ENCODE measurements at places on chromosomes 7 and 10. TPM values are rescaled to one million over a fixed set of nuclear protein-coding genes. Genes with fewer than 3 reads are reported as not detected.

DNA sequence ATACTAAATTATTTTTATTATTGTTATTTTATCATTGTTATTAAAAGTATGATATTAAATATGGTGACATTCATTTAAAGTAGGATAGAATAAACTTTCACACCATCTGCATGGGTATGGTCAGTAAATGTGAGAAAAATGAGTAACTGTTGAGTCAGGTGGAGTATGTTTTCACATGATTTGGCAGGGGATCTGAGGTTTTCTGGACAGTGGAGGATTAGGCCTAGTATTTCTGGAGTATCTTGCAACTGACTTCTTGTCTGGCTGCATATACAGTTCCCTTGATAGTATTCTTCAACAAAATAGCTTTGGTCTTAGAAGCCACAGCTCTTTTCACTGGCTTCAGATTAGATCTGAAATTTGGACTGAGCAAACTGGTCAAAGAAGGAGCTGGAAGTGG, 54.5 kb downstream of the GBF1 start:
- H3K4me1 ChIP-seq, result peaks cover 17% of the 10 kb centered on the region
- no peak for DNase-seq
- no peak overlapping the region for H3K4me3 ChIP-seq
- no peaks in the 10 kb centered on the region for H3K27me3 ChIP-seq
- peak overlapping the region; percentile 68 for H3K27ac ChIP-seq

DNA sequence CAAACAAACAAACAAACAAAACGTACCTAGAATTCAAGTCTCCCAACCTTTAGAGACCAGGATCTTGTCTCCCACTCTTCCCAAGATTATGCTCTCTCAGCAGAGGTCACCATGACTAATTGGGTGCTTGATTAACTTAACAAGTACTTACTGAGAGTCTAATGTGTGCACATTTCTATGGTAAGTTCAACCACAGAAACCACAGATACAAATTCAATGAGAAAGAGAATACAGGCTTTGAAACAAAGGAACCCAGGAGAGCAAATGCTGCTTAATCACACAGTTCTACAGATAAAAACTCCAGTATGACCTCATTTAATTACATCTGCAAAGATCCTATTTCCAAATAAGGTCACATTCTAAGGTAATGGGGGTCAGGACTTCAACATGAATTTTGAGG, 142.8 kb downstream of the DNAJC1 start:
- H3K36me3 ChIP-seq, result peaks cover 11% of the 10 kb centered on the region
- no peak for DNase-seq
- H3K27ac ChIP-seq, result no peak overlapping the region
- H3K4me3 ChIP-seq, result no peak overlapping the region

GRCh38 chr10:95246582-95247051, 44.2 kb downstream of the PDLIM1 start:
- H3K4me3 ChIP-seq, result no peak overlapping the region
- no peaks in the 10 kb centered on the region for H3K36me3 ChIP-seq
- peaks cover 29% of the 10 kb centered on the region for H3K4me1 ChIP-seq
- H3K27ac ChIP-seq, result peak overlapping the region; percentile 52

LLCFC1 gene
- not detected for total RNA-seq

UCN3 gene
- not detected for total RNA-seq
